ACHN (cell line): ENCODE measurements at places on chromosomes 6 and 20.

DNA sequence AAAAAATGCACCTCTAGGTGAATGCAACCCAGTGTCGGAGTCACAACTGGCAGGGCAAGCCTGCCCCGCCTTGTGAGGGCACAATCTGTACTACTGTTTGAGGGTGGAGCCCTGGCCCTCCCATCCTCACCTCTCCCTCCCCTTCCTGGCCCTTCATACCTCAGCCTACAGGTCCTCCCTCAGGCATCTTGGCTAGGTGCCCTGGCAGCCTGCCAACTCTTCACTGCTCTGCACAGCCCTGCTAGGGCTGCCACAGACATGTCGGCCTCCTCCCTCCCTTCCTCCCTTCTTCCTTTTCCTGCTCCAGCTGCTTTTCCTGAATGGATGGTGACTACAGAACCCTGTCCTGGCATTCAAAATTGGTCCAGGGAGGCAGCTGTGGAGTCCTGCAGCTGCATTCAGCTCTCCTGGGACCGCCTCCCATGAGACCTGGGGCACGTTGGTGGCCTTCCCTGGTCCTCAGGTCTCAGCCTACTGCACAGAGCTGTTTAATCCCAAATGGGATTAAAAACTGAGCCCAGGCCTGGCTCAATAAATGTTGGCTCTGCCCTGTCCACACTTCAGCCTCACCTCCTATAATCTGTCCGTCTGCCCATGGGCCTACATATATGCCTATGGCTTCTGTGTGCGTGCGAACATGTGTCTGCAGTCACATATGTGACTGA, 52.7 kb downstream of the CDH22 start:
- DNase-seq = peak; percentile 68

- no peak for DNase-seq
Observed at GRCh38 chr20:11379257-11380011, 538.3 kb upstream of the BTBD3 start.

- no peak for DNase-seq
Observed at GRCh38 chr6:147787417-147787816, 278.9 kb downstream of the SAMD5 start.

GRCh38 chr6:19181211-19181610, 656.0 kb upstream of the ID4 start:
- DNase-seq = no peak

- no peak for DNase-seq
Observed at GRCh38 chr6:138454981-138455706, 44.1 kb downstream of the NHSL1 start.

- DNase-seq = peak; percentile 47
Observed at GRCh38 chr6:36387440-36388303, at the start of gene ETV7. Gene ETV7, minus strand, starts transcription at chr6:36387669. Its CDS starts 128 bp downstream, at chr6:36387541.

DNA sequence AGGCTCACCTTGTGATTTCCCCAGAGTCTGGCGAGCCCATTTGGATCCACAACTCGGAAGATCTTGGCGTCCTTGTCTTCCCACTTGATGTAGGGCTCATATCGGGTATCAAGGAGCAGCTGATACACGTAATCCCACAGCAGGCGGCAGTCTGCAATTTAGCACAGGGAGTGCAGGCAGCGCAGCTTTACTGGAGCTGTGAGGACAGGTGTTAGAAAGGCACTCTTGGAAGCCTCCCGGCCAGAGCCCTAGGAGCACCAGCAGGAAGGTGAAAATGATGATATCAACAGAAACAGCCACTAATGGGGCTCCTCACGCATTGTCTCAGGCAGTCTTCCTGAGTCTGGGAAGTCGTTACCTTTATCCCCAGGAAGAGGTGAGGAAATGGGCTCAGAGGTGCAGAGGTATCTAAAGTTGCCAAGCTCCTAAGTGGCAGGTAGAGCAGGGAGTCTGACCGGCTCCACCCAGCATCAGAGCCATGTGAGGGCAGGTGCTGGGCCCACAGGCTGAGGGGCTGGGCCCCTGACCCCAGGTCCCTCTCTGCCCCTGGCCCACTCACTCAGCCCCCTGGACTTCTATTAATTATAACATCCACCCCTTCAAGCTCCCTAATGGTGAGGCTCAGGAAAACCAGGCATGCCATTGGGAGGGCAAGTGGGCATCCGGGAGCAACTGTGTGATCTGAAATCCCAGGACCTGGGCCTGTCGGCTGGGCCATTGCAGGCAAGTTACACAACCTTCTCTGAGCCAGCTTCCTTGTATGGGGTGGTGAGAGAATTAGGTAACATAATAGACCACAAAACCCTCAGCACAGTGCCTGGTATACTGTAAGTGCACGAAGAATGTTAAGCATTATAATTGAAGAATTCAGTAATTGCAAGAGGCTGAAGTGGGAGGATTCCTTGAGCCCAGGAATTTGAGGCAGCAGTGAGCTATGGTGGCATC, 18.3 kb downstream of the ETV7 start:
- DNase-seq = peak; percentile 6

GRCh38 chr6:150189122-150189521, 46.3 kb downstream of the PPP1R14C start:
- no peak for DNase-seq

DNA sequence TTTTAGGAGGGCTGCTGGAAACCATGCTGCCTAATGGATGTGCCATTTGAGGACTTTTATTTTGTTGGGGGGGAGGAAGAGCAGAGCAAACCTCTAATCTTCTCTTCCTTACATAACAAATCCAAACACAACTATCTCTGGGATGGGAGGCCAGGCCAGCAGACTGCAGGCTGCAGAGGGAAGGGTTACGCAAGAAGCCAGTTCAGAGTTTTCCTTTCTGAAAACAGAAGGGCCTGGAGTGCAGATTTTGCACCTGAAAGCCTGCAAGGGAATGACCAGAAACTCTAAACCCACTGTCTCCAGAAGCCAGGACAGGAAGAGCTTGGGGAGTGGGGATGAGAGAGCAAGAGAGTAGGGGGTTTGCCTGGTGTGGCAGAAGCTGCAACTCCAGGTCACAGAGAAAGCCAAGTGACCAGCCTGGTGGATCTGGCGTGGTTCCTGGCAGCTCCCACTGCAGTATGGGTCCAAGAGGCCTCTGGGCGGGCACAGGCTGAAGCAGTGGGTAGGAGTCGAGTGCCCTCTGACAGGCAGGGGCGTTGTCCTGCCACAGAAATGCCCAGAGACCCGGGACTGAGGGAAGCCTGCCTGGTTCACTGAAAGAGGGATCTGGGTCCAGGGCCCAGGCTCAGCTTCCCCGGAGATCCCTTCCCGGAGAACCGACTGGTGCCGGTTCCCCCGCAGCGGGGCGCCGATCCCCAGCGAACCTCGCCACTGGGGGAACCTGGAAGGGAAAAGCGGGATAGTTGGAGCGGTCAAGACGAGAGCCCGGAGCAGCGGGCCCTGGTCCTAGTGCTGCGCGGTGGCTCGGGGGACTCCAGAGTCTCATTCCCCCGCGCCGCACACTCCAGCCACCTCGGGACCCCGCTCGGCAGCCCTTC, 6.7 kb downstream of the MAFB start:
- DNase-seq = no peak

DNA sequence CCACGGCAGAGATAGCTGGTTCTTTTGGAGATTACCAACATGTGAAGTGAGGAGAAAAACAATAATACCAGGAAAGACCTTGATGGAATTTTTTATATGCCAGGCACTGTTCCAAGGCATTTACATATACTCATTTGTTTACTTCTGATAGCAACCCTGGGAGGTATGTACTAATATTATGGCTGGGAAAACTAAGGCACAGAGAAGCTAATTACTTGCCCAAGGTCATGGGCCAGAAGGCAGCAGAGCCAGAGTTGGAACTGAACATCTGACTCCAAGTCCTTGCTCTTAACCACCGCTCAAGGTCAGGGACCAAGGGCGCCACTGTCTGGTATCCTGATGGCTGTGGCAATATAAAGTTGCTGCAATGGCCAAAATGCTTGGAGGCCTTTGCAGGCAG, 97.0 kb upstream of the KCNG1 start:
- no peak for DNase-seq

DNA sequence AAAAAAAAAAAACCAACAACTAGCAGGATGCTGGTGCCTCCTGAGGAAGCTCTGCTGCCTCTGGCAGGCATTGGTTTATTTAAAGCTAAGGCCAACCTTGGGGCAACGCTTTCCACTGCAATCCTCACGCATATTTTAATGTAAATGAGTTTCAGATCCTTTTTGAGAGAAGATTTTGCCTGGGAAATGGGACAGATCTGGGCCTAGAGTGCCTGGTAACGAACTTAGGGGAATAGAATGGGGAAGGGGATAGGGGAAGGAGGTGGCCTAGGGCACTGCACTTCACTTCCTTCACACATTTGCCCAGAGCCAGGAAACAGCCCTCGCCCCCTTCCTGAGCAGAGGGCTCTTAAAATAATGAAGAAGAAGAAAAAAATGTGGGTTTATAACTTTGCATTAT, 132.7 kb upstream of the TMEM170B start:
- no peak for DNase-seq

- no peak for DNase-seq
Observed at GRCh38 chr6:159254186-159254585, 85.0 kb downstream of the FNDC1 start.

DNA sequence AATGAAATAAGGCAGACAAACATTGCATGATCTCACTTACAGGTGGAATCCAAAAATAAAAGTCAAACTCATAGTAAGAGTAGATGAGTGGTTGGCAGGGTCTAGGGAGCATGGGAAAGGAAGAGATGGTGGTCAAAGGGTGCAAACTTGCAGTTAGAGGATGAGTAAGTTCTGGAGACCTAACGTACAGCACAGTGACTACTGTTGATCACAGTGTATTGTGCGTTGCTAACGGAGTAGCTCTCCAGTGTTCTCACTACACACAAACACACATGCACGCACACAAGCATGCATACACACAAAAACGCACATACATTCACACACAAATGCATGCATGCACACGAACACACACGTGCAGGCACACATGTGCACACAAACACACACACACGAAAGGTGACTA, 54.9 kb downstream of the LY86 start:
- no peak for DNase-seq

GRCh38 chr6:39197922-39198500, 31.3 kb downstream of the KCNK5 start:
- DNase-seq = no peak

DNA sequence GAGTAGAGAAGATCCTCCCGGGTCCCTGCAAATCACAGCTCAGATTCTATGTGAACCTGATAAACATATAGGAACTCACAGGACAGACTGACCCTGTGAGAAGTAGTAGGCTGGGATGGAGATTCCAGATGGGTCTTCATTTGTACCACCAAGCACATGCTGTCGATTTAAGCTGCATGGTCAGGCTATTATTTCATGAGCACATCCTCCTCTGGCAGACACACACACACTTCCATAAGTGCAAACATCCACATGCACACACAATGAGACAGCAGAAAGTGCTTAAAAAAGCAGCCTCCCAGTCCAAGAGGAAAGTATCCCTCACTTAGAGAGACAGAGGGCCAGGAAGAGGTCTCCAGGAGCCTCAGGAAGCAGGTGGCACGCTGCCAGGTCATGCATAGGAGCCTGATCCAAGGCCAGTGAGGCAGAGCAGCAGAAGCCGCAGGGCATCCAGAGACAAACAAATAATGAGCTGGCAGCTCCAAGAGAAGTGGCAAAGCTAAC, 131.8 kb downstream of the UNC5CL start:
- peak; percentile 86 for DNase-seq

- no peak for DNase-seq
Observed at GRCh38 chr20:61821735-61822134, 243.9 kb downstream of the TAF4 start.

DNA sequence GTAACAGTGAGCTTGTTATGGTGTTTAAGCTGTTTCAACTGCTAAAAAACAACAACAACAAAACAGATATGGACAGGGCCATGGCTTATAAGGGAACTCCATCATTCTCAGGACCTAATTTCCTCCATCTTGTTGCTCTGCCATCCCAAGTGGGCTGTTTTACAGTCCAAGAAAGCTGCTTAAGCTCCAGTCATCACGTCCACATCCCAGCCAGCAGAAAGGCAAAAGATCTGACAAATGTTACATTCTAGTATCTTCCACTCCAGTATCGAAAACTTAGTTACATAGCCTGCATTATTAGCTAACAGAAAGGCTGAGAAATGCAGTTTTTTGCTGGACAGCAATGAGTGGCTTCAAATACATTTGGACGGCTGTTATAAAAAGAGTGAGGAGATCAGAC, 23.0 kb upstream of the TFAP2A start:
- no peak for DNase-seq

GRCh38 chr6:24139639-24140038, 13.6 kb downstream of the NRSN1 start:
- no peak for DNase-seq

DNA sequence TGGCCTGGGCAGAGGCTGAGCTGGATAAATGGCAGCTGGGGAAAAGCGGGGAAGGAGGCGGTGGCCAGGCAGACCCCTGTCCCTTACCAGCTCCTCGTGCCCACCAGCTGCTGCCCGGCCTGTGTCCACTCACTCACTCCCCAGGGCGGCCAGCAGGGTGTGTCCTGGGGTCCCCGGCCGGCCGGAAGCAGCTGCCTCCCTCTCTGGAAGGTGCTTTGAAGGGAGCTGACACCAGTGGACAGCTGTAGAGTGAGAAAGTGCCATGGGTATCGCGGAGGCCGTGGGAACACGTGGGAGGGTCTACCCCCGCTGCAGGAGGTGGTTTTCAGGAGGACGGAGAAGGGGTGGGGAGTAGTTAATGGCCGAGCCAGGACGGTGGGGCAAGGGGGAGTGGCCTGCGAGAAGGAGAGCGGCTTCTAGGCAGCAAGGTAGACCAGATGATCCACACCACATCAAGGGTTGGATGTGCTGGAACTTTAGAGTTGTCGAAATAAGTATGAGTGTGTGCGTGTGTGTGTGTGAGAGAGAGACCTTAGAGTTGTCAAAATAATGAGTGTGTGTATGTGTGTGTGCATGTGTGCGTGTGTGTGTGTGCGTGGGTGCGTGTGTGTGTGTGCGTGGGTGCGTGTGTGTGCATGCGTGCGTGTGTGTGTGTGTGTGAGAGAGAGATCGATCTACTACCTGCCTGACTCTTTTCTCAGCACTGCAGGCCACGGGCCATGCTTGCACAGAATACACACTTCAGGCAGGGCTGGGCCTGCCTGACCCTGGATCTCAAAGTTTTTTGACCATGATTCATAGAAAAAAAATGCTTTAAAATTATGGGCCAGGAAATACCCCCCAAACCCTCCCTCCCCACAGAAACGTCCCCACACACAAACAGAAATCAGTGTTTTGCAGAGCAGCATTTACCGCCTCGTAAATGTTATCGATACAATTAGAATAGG, 43.9 kb downstream of the CDH4 start:
- DNase-seq = no peak

GRCh38 chr6:145189836-145190235, 545.5 kb downstream of the EPM2A start:
- DNase-seq = no peak
